ENCODE measurements at places on chromosomes 11 and 22.

GRCh38 chr11:73308003-73308960, at the start of gene ARHGEF17:
TSS of gene ARHGEF17 (plus strand) at chr11:73308276. CDS start at chr11:73308639, 363 bp downstream.
- no peak for DNase-seq

- no peak for DNase-seq
Observed at GRCh38 chr11:26194881-26195280, 137.0 kb upstream of the ANO3 start.

DNA sequence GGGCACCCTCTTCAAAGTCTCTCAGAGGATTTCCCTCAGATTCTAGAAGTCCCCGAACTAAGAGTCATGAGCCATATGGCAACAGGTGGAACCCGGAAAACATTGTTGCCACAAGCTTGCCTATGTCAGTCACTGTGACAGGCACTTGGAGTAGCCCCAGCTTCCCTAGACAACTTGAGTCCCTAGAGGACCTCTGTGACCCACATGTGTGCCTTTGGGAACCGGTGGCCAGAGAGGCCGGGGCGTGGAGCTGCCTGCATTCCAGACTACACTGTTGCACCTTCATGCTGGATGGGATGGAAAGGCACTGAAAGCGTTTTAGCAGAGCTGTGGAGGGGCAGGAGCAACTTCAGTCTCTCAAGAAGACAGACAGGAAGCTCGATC, 12.1 kb downstream of the SLC37A2 start:
- DNase-seq, result no peak

GRCh38 chr11:8283465-8284230, 20.0 kb upstream of the LMO1 start:
- no peak for DNase-seq

DNA sequence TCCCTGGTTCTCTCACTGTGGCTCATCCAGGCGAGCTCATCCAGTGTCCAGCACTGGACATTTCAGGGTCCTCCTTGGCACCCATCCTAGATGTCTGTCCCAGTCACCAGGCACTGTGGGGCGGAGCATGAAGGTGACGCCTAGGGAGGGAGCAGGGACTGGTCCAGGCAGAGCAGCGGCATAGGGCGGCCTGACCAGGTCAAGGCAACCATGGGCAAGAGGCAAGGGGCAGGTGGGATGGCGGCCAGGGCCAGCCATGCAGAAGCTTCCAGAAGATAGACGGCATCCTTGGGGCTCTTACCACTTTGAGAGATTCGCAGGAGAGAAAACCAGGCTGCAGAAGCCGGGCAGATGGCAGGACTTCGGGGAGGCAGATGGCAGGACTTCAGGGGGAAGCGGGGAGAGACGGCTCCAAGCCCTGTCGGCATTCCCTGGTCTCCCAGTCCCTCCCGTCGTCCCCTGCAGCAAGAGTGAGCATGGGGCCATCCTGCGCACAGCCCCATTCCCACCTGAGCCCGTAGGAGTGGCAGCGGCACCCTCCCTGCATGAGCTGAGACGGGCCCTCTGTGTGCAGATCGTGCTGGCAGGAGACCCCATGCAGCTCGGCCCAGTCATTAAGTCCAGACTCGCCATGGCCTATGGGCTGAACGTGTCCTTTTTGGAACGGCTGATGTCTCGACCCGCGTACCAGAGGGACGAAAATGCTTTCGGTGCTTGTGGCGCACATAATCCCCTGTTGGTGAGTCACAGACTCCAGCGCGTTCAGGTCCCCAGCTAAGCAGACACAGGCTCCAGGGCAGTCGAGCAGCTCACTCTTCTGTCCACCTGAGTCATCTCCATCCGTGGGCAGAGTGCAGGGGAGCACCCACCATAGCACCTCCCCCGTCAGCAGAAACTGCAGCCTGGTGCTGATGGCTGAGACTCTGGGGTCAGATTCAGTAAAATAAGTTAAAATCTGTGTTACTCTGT, 20.1 kb upstream of the PANX2 start:
- no peak for DNase-seq

DNA sequence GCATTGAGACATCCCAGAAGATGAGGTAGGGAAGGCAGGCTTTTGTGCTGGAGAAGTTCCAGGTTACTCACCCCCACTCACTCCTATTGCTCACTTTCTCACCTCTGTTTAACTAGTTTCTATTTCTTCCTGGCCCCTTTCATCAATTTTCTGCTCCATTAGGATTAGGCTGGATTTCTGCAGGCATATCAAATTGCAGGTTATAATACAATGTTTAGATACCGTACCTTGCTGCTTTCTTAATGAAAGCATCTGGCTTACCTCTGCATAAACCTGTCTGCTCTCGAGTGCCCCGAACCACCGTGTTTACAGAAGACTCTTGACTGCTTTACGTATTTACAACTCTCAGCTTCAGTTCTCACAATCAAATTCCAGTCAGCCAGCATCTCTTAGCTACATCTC, 173.7 kb downstream of the ADAMTS15 start:
- DNase-seq, result no peak

- DNase-seq, result no peak
Observed at GRCh38 chr11:13669544-13670488, 1.3 kb downstream of the FAR1 start.

DNA sequence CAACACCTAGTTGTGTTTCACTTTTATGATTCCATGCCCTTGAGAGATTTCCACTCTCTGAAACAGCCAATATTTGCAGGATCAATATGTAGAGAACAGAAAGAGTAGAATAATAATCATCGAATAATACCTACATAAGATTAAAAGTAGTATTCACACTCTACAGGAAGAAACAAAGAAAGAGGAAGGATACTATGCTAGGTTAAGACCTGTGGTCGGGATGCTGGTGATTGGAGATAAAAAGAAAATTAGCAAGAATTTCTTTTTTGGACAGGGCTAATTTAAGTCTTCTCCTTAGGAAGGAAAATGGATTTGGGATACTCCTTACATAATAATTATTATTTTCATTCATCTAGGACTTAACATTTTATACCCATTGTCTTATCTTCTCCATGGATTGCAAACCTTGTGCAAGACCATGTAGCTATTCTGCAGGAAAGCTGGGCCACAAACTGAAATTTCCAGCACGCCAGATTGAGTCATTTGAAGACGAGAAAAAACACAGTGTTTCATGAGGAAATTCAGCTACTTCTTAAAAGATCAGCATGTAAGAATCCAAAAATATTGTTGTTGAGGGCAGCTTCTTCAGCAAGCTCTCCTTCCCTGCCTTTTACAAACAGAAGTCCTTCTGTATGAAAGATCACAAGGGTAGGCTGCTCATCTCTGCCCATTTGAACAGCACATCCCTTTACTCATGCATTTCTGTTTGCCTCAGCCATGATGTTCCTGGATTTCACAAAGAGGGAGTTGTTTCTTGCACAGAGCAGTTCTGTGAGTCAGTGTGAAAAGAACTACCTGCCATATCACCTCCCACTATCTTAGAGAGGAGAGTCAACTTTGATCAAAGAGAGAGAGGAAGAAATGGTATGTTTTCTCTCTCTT, 90.7 kb downstream of the FAM76B start:
- DNase-seq, result no peak

GRCh38 chr11:57335023-57335342, 709 bp downstream of the SSRP1 start:
- DNase-seq, result no peak

GRCh38 chr11:21169639-21170038, 500.3 kb downstream of the NELL1 start:
- DNase-seq, result no peak

DNA sequence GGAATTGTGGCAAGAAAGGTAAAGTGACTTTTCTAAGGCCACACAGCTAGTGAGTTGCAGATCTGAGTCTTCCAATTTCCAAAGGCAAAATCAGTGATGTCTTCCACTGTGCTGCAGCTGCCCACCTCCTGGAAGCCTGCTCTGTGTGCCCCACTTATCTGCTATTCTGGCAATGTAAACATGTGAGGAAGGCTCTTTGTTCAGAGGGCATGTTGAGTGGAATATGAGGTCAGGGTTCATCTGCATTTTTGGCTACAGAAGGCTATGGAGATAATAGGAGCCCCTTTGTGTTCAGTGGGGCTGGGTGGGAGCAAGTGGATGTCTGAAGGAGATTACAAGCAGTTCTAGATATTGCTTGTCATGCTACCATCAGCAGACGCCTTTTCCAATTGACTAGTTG, 396.2 kb downstream of the BUD13 start:
- DNase-seq, result no peak

DNA sequence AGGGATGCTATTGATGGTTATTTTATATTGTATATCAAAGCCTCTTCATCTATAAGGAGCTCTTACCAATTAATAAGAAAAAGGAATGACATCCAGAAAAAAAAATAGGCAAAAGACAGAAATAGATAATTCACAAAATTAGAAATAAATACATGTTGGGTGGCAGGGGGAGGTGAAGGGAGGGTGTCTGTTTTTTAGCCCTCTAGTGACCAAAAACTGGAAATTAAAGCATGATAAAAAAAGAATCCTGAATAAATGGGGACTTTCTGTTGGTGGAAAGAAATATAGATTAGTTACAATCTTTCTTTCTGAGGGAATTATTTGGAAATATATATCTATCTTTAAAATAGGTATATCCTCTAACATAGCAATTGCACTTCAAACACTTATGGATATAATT, 42.0 kb upstream of the TTC36 start:
- no peak for DNase-seq
